Suprapubic skin (tissue), 4 donors: ENCODE measurements at places on chromosomes 5 and 9. TPM values are rescaled to one million over a fixed set of nuclear protein-coding genes. Genes with fewer than 3 reads are reported as not detected.

DNA sequence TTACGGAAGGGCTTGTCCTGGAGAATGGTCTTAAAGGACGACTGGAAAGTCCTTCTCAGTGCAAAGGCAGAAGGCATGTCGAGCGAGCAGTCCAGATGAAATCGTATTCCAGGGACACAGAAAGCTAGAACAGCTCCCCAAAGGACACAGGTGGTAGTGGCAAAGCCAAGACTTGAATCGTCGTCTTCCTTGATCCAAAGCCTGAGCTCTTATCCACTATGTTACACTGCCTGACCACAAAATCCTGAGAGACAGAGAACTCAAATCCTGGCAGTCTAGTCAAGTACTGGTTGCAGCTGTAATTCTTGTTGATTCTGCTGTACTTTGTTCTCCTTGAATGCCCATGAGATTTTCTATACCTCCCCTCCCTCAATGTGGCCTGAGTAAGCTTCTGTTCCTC is 198.7 kb downstream of the TARS1 start:
- DNase-seq, result no peak

Gene CARD9
- 2.3 TPM for total RNA-seq

GRCh38 chr5:160287378-160288051 is 24.8 kb downstream of the CCNJL start:
- no peak for DNase-seq

DNA sequence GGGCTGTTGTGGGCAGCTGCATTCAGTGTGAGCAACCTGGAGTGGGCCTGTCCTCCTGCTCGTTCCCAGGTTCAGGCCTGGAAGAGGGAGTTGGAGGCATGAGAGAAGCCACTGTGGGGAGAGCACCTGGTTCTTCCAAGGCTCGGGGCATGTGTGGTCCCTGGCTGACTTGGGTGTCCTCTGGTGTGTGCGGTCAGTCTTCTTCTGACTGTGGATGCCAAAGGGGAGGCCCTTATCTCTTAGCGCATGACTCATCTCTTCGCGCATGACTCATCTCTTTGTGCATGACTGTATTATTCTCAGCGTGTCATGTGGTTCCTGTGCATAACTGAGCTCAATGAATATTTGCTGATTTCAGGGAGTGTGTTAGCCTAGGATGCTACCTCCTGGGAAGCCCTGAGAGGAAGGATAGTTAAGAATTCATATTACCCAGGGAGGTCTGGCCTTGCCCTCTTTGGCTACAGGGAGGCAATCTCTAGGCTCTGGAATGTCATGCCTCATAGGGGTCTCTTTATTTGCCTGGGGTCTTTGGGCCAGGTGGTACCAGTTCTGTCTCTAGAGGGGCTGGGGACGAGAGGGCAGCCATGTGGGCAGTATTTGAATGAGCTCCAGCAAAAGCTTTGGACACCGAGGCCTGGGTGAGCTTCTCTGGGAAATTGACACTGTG is 188.7 kb downstream of the HSPA4 start:
- DNase-seq, result no peak

DNA sequence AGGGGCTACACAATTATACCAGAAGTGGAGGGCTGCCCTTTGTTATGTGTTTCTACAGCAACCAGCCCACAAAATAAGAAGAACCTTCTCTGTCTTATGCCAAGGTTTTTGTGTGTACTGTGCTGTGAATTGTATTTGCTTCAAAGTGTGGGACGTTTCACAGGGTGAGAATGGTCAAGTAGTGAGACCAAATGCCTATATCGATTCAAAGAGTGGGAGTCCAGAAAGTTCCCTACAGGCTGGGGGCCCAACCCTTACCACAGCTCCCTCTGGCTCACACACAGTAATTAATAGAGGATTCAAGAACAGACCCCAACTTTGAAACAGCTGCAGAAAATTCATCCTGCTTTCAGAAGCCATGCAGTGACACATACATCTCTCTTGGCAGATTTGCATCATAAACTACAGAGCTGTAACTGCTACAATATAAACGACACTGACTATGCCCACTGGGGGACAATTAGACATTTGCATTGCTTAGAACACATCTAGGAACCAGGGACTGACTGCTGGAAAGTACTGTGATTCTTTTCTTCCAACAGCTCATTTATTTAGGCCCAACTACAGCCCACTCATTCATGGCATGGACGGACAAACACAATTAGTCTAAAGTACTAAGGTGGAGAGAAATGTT is 12.8 kb downstream of the ENC1 start:
- DNase-seq, result no peak

- DNase-seq, result no peak
These were observed 24.4 kb downstream of the ARHGAP26 start for GRCh38 chr5:142794537-142794936.

DNA sequence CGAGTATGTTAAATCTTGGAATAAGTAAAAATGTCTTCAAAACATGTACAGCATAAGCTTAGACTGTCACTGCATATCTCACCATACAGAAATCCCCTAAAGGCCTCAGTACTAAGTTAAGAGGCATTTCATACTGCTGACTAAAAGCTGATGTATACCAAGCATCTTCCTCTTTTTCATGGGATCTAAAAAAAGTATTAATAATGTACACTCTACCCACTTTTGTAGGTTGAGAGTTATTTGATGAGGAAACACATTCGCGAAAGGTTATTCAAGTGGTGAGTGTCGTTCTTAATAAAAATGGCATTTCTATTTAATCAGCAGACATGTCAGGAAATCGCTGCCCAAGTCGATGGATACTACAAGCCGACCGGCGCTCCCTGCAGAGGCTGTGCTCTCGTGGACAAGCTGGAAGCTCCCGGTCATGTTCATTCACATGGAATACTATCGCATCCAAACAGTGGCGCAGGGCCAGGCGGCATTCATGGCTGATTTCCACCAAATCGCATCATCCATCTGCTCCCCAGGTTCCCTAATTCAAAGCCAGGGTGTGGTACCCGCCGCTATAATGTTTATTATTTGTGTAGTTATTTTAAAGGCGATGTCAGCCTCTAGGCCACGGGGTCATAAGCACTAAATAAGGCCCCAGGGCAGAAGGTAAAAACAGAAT is 724 bp downstream of the SGTB start:
- DNase-seq, result peak; percentile 81

Gene SNCAIP
- total RNA-seq, result 6.5 TPM

GRCh38 chr5:138515556-138516245 is 27.3 kb downstream of the ETF1 start:
- no peak for DNase-seq

Gene LCN15
- total RNA-seq, result not detected

GRCh38 chr5:19855453-19855852 is 132.5 kb downstream of the CDH18 start:
- DNase-seq, result no peak

DNA sequence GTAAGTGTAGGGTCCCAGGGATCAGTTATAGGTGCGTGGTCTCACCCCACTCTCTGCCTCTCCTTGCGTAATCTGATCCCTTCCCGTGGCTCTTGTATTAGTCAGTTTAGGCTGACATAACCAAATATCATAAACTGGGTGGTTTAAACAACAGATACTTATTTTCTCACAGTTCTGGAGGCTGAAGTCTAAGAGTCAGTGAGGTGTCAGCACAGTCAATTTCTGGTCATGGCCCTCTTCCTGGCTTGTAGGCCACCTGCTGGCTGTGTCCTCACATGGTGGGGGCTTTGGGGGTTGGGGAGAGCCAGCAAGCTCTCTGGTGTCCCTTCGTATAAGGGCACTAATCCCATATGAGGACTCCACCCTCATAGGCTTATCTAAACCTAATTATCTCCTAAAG is 32.3 kb downstream of the CARTPT start:
- no peak for DNase-seq

DNA sequence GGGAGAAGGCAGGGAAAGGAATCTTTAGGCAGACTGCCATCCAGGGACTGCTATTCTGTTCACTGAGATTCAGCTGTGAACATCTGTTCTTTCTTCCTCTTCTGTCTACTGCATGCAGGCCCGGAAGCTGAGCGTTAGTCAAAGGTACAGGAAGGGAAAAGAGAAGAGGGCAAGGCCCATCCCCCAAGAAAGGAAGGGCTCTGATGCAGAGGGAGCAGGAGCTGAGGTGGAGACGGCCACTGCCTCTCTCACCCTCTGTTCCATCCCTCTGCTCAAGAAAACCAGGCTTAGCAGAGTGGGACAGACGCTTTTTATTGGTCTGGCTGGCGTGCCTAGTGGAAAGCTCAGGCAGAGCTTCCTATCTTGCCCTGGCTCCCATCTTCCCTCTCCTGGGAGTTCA is 57.6 kb downstream of the PFDN1 start:
- peak; percentile 52 for DNase-seq

DNA sequence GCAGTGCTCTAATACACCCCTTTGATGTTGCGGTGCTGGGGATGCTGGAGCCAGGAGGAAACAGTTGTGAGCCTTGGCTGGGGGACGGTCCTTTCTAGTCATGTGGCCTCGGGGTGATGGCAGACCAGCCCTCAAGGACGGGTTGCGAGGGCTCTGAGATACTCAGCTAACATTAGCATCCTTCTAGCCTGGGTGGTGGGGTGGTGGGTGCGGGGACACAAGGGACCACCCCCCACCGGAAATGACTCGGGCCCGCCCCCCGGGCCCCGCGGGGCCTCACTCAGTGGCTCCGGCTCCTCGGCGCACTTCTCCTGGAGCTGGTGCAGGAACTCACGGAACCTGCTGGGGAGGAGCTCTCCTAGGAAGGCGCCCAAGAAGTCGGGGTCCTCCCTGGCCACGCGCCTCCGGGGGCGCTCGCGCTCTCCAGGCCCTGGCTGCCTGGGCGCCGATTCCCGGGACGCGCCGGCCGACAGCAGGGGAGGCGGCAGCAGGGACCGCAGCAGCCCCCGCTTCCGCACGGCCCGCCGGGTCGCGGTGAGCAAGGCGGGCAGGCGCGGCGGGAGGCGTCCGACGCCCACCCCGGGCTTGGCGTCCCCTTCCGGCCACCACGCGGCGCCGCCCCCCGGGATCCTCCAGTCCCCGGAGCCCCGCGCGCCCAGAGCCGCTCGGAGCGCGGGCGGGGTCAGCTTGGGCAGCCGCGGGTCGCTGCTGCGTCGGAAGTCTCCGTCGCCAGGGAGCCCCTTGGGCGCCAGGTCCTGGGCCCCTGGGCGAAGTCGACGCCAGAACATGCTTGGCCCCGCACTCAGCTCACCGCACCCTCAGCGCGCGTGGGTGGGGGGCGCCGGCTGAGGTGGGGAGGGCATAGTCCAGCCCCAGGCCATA is 873 bp downstream of the C9orf50 start:
- no peak for DNase-seq

DNA sequence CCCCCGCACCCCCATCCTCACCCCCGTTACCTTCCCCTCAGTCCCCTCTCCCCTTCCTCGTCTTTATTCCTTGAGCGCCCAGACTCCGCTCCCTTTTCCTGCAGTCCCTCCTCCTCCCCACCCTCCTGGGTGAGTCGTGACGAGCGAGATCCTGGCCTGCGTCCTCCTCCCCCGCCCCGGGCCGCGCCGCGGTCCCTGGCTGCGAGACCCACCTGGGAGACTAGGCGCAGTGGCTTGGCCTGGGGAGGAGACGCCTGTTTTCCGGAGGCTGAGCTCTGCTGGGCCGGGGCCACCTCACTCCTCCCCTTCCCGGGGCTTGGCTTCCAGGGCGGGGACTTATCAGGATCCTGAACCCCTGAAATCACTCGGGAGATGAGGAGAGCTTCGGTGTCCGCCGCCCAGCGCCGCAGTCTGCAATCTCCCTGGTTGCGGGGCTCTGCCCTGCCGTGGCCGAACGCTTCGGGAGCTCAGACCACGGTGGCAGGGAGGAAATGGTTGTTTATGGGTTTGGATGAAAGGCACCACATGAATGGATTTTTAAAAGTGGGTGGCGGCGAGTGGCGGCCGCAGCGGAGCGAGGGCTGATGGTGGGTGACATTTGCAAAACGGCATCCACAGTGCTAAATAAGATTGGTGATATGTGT is 984 bp downstream of the STXBP1 start:
- DNase-seq, result peak; percentile 88

Gene FOXD4L6
- total RNA-seq, result not detected

DNA sequence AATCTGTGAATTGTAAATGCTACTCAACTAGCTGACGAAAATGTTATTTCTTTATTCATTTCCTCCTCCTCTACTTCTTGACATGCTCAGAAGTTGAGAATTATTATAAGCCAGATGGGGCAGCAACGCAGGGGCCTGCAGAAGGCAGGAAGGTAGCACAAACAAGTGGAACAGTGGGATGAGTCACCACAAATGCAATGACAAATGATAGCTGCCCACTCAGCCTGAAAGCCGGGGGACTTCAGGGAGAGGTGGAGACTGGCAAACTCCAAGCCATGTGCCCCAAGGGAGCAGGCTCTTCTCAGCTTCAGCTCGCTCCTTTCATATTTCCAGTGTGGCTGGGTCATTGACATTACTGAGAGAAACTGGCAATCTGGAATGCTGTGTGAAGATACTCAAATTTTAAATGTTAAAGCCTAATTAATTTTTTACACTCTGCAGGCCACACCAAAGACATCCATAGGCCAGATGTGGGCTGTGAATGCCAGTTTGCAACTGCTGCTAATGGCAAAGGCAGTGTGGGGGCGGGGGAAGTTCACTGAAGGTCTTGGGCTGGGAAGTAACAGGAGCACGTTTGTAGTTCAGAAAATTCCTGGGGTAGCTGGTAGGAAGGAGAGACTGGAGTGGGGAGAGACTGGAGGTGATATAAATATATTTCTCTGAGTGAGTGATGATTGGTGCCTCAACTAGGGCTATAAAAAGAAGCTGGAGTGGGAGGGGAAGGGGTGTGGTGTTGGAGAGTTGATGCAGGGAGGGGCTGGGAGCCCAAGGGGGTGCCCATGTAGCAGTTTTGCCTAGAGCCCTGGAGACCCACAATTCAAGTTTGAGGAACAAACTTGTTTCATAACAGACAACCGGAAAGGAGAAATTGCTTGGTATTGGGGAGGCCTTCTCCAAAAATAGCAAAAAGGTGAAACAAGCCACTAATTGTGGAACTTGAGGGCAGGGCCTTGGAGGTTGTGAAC is 20.8 kb upstream of the ADRB2 start:
- DNase-seq, result no peak

DNA sequence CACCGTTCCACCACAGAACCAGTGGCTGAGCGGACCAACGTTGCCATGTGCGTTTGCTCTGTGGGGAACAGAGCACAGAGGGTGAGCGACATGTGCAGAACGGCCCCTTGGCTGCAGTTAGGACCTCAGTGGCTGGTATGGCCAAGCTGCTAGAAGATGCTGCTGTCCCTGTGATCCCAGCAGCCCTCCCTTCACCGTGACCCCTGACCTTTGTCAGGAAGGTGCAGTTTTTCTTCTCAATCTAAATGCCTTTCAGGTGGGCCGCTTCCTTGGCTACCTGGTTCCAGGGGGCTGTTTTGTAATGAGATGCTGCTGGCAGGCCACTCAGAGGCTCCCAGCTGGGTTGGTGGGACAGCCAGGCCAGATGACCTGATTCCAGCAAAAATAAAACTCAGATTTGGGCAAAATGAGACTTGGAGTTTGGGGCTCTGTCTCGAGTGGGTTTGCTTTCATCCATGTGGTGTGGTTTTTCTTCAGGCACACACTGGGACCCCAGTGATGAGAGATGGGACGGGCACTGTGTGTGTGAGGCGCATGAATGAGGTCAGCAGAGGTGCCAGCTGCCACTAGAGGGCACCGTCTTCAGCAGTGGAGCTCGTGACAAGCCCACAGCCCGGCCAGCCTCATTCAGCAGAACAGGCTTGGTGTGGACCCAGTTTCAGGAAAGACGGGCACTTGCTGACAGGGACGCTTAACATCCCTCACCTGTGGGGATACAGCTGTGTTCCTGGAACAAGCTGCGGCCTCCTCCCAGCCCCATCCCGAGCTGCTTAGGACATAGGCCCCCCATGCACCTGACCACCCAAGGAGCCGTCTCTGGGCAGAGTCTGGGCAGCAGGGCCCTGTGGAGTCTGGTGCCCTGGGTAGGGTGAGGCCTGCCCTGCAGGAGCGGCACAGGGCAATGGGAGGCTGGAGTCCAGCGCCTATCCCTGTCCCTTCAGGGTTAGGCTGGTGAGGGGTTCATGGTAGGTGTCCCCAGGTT is 4.1 kb downstream of the MRPS2 start:
- peak; percentile 64 for DNase-seq

- no peak for DNase-seq
These were observed 124.5 kb upstream of the GNA14 start for GRCh38 chr9:77772646-77773045.
